ENCODE measurements at places on chromosomes 2 and 18.

DNA sequence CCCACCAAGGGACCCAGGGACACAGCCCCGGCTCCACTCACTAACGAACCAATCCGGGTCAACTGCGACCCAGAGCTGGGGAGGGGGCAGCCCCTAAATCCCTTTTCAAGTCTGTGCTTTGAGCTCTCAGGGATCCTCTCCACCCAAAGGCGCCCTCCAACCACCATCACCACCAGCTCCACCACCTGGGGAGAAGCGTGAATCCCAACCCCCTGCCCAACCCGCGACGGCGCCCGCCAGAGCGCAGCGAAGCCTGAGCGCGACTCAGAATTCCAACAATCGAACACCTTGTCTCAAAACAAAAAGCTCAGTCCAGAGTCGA, 497 bp downstream of the DSC3 start:
- DNase-seq: no peak

DNA sequence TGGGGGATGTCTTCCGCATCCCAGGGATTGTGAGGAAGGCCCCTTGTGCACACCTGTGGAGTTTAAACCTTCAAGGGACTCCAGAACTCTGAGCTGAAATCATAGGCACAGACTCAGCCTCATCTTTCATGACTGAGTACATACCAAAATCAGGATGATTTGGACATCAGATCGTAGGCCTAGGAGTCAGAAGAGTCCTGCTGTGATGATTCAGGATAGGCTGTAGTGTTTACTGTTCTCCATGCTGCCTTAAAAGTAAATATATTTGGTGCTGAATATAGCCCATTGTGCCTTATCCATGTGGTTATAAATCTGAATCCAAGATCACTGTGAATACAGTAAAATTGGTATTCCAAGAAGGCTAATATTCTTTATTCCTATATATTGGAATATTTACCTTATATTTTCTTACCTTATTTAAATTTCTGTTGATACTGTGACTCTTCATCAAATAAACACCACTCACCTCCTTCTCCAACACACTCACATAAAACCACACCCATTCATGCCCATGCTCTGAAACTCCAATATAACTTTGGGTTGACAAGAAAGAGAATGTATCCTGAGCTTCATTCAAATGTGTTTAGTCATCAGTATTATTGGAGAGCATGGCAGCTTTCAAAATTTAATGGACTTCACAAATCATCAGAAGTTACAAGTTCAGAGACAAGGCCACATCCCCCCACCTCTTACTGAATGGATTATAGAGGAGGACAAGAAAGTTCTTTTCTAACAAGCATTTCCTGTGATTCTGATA, 561.4 kb upstream of the LINC00305 start:
- no peak for DNase-seq

DNA sequence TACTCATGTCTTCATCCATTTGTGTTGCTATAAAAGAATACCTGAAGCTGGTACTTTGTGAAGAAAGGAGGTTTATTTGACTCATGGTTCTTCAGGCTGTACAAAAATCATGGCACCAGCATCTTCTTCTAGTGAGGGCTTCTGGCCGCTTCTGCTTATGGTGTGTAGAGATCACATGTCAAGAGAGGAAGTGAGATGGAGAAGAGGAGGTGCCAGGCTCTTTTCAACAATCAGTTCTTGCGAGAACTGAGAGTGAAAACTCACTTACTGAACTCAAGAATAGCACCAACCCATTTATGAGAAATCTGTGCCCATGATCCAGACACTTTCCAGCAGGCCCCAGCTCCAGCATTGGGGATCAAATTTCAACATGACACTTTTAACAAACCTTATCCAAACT, 30.0 kb upstream of the BARD1 start:
- no peak for DNase-seq

DNA sequence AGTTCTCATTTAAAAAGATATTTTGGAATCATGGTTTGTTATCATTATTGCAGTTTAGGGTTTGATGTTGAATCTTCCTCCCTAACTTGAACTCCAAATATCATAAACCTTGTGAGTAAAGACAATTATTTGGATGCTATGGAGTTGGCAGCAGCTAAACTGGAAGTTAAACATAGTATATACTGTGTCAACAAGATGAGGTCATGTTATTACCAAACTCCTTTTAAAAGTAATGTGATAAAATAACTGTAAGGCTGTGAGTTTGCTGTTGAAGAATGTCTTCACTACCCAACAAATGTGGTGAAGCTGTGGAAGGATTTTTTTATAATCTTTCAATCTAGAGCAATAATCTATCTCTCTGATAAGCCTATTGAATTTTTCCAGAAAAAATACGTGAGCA, 16.0 kb downstream of the DNAH6 start:
- no peak for DNase-seq

DNA sequence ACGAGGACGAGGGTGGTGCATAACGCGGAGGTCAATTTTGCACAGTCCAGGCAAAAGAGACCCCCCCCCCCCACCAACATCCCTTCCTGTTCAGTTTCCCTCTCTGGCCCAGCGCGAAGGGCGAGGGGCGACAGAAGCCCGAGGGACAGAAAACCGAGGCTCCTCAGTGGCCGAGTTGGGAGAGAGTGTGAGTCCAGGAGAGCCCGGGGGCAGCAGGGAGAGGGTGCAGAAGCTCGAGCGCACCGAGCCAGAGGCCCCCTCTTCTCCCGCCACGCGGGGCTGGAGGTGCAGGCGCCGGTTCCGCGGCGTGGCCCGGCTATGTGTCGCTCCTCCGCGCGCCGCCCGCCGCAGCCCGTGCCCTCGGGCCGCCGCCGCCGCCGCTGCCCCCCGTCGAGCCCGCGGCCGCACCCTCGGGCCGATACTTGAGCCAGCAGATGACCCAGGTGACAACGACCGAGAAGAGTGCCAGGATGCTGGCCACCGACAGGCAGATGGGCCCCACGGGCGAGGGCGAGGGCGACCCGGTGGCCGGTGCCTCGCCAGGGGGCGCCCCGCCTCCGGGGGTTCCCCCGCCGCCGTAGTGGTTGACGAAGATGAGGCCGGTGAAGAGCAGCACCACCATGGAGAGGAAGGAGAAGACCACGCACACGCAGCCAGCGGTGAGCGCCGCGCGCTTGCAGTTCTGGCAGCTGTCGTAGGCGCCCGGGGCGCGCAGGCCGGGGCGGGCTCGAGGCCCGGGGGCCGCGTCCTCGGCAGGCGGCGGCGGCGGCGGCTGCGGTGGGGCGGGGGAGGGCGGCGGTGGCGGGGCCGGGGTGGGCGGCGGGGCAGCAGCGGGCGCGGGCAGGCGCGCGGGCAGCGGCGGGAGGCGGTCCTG, 20.2 kb upstream of the PAX3 start:
- DNase-seq: peak; percentile 17

GRCh38 chr2:239331560-239331959, 69.3 kb downstream of the HDAC4 start:
- no peak for DNase-seq

- DNase-seq: no peak
These were observed 105.4 kb downstream of the ACOXL start for GRCh38 chr2:110837446-110838409.

DNA sequence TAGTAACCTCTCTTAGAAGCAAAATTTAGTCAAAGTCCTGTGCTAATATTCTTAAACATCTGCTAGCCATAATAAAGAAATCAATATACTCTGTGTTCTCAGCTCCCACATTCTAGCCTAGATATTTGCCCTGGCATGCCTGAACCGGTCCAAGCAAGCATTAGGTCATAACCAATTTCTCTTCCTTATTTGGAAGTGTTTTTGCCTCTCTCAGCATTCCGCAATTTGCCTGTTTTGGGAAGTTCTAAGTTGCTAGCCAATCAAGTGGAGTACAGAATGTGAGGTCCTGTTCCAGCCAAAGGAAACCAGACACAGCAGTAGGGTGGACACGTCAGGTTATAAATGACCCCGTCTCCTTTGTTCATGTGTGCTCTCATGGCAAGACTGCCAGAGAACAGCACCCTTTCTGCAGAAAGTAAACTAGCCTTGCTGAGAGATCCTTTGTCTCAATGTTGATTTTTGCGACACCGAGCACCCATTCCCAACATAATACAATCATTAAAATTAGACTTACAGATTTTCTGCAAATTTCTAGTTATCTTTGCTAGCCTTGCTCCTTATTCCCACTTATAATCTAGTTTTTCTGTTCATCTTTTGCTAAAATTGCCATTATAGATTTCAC, 13.0 kb upstream of the SULT1C4 start:
- no peak for DNase-seq

GRCh38 chr18:13973061-13973575, 57.8 kb upstream of the MC2R start:
- DNase-seq: no peak

DNA sequence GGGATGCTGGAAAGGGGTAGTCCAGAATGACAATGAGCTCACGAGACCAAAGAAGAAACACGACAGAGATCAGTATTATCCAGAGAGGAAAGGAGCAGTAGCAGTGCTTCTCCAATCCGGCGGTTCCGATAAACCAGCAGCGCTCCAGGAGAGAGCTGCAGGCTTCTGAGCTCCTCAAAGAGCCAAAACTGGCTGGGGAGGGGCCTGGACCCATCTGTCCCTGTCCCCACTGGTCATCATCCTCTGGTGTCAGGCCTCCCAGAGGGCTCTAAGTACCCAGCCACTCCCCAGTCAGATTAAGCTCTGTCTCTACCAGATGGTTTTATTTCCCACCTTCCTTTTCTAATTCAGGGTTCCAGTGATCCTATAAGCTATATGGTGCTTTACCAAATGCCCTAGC, 23.2 kb downstream of the DNAJC27 start:
- no peak for DNase-seq

DNA sequence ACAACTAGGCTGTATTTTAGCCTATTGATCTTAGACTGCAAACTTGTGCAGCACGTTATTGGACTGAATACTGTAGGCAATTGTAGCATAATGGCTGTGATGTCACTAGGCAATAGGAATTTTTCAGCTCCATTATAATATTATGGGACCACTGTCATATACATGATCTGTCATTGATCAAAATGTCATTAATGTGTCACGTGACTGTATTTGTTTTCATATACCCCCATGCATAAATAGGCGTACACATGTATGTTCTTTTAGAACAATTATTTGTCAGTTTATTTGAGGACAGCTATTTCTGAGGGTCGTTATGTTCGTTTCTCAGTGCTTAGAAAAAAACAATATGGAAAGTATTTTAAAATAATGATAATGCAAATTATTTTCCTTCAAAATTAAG, 111.9 kb upstream of the CDH2 start:
- DNase-seq: no peak

Data from NCI-H2029 (cell line).